ENCODE measurements at places on chromosomes 2 and 18. TPM values are rescaled to one million over a fixed set of nuclear protein-coding genes. Genes with fewer than 3 reads are reported as not detected.

- no peak for DNase-seq
Observed at GRCh38 chr18:50466634-50467033, 91.8 kb downstream of the SKA1 start.

CTNNA2 gene
- 0.30 TPM for polyA plus RNA-seq

- DNase-seq, result no peak
Observed at GRCh38 chr2:230706053-230706521, 6.6 kb upstream of the CAB39 start.

MRO gene
- polyA plus RNA-seq, result not detected

DNA sequence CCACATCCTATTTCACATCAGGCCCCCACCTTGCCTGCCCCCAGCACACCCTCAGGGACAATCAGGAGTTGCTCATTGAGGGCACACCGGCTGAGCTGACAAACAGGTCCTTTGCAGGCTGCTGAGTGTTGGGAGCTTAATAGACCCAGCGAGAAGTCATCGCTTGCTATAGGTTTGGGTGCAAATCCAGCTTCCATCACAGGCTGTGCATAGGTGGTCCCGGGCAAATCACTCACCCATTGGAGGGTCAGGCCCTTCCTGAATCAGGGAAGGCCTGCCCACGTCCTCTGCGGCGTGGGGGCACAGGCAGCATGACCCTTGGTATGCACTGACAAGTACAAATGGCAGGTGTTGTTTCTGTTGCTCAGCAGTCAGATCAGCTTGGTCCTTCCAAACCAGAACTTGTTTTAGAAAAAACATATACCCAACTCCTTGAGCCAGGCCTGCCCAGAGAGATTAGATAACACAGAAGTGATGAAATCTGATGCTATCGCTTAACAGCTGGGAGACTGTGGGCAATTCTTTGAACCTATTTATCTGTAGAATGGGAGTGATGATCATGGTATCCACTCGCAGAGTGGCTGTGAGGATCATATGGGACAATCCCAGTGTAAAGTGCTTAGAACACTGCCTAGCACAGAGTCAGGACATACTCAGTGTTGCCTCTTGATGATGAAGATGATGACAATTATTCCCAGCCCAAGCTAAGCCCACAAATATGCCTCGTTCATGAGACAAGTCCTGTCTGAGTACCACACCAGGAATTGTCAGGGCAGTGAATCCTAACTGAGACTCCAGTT, 34.9 kb downstream of the SMAD7 start:
- DNase-seq, result no peak

FHOD3 gene
- polyA plus RNA-seq, result 10.9 TPM

AQP12B gene
- not detected for polyA plus RNA-seq
